ENCODE measurements at places on chromosomes 16 and 17.
A peak's percentile ranks its signal among the peaks of the same experiment; 100 is the strongest.

DNA sequence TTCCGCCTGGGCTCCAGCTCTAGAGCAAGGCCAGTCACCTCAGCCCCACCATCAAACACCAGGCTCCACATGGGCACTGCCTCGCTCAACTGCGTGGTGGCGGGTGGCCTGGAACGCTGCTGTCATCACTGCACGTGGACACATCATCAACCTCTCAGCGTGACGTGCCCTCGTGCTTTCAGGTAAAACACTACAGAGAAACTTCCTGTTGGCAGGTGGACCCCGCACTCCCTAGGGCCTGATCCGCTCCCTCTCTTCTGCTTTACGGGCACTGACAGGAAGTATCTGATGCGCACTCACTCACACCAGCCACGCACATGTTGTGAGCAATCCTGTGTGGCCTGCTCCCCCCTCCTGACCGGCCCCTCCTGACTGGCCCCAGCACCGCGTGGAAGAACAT, 87.4 kb downstream of the ANKRD11 start:
- DNase-seq, result no peak

GRCh38 chr17:74259667-74260524, 14.1 kb upstream of the DNAI2 start:
- DNase-seq, result no peak

DNA sequence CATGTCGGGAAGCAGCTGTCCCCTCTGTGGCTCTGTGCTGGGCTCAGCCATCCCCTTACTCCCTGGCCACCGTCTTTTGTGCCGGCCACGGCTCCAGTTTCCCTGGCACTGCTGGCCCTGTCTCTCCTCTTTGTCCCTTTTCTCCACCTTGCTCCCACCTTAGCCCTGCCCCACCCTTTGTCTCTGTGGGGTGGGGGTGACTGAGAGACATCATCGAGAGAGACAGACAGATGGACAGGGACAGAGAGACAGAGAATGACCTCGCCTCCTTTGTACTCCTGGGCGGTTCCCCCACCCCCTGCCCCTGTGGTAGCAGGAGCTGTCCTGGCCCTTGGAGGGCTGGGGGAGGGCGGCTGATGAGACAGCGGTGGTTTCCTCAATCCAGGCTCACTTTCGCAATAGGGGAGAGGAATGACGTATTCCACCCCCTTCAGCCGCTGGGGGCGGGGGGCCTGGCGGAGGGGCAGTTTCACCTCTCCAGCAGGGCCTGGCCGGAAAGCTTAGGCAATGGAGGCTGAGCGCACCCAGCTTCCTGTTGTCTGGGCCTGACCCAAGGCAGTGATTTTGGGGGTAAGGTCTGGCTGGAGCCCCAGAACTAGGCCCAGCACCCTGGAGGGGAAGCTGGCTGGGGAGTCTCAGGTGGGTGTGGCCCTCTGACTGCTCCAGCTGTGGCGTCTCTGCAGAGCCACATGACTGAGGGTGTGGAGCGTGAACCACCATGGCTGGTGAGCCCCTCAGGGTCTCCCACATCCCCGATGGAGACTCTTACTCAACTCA, 7.3 kb downstream of the FMNL1 start:
- peak; percentile 98 for DNase-seq

- DNase-seq, result no peak
Measured at GRCh38 chr16:27226476-27226875, 23.1 kb downstream of the KDM8 start.

DNA sequence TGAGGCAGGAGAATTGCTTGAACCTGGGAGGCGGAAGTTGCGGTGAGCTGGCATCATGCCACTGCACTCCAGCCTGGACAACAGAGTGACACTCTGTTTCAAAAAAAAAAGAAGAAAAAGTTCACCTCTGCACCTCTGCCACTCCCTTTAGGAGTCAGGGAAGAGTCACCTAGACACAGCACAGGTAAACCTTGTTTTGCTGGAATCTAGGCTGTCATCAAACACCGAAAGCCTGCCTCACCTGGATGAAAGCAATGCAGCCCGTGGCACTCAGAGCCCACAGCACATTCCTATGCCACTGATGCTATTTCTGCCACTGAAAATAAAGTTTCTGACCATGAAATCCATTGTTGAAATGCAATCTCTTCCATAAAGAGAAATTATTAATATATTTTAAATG, 22.2 kb downstream of the CFAP52 start:
- no peak for DNase-seq

GRCh38 chr17:14901376-14901775, 363.8 kb downstream of the PMP22 start:
- no peak for DNase-seq

DNA sequence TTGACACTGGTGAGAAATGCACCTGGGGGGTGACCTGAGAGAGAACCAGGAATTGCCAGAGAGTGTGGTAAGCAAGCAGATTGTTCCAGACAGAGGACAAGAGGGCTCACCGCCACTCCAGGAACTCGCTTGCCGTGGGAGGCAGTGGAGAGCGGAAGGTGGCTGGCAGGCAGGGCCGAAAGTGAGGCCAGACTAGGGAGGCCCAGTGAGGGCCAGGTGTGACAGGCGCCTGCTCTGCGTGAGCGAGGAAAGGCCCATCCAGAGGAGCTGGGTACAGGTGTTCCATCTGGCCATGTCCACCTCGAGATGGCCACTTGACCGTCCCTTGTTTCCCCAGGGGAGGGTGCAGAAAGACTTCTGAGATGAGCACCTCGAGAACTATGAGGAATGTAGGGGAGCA, 11.9 kb upstream of the MYO15B start:
- DNase-seq, result no peak

GRCh38 chr16:54933281-54934011, 2.8 kb downstream of the IRX5 start:
- no peak for DNase-seq

DNA sequence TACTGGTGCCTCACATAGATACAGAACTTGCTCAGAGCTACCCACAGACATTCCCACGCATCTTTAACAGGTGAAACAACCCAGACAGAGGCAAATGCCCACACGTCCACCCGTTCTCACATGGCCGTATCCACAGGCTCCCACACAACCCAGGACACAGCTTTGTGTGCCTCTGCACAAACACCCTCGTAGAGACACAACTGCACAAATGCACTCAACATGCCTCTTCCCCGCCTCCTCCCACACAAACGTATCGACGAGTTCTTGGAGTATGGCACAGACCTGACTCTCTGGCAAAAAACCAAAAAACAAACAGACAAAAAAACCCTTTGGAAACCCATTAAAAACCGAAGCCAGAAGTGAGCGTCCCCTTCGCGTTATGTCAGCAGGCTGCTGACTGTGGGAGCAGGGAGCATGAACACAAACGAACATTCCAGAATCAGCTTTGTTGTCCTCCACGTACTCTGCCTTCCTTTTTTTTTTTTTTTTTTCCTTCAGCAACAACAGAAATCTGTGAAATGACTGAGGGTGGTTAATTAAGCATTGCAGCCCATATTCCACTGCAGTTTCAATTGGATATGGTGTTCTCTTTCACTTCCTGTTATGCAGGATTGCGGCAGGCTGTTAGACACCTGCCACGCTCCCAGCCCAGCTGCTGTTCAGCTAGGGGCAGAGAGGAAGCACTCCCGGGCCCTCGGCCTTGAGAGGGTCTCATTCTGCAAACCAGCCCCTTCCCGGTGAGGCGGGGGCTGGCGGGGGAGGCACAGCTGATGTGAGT, 313.7 kb downstream of the MAF start:
- no peak for DNase-seq

- DNase-seq, result no peak
Measured at GRCh38 chr17:80876950-80877728, 114.5 kb upstream of the CHMP6 start.

- DNase-seq, result peak; percentile 58
Measured at GRCh38 chr16:2768403-2769089, 8.5 kb downstream of the ELOB start.

GRCh38 chr17:70938336-70938735, 769.0 kb downstream of the KCNJ2 start:
- DNase-seq, result no peak

DNA sequence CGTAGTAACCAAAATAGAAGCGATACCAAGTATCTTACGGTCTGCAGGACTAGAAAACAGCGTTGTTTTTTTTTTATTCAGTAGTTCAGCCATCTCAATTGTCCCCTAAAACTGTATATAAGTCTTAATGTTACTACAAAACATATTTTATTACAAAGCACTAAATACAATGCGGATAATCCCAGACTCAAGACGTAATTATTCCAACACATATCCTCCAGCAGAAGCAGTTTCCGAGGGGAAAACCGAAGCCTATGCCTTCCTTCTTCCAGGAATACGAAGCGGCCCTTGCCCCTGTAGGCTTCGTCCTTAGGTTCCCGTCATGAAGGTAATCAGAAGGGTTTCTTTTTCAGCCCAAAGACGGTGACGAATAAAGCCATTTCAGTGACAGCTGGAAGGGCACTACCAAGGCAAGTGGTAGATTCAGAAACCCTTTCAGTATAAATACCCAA, 2.3 kb downstream of the TMEM107 start:
- DNase-seq, result no peak

DNA sequence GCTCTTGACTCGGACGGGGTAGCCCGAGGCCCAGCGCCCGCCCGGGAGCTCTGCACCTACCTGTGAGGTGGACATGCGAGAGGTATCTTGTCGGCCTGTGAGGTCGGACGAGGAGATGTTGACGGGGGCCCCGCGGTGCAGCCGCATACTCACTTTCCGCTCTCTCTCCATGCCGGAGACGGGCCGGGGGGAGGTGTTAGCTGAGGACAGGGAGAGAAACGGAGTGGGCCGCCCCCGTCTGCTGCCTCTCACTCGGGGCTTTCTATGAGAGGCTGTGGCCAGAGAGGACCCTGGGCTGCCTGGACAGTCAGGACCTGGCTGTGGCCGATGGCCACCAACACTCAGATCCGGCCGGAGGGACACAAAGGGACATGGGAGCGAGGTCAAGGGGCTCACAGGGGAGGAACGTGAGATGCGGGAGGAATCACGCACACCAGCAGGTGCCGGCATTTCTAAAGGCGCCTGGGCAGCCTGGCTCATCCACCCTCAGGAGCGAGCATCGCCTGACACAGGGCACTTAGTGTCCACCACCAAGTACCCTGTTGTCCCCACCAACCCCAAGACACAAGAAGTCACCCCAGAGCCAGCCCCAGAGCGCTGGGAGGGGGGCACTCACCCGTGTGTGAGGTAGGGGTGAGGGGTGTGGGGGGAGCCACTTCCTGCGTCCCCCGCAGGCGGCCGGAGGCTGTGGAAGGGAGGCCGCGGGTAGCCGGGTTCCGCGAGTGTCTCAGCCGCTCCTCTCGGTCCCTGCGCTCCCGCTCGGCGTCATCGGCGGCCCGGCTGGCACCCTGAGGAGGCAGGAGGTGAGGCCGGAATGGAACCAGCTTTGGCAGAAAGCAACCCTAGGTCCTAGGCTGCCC, 20.2 kb downstream of the SLC16A3 start:
- DNase-seq, result no peak

GRCh38 chr16:11671676-11672075, 3.4 kb downstream of the SNN start:
- DNase-seq, result no peak

GRCh38 chr17:17557796-17558195, 33.7 kb downstream of the PEMT start:
- no peak for DNase-seq

DNA sequence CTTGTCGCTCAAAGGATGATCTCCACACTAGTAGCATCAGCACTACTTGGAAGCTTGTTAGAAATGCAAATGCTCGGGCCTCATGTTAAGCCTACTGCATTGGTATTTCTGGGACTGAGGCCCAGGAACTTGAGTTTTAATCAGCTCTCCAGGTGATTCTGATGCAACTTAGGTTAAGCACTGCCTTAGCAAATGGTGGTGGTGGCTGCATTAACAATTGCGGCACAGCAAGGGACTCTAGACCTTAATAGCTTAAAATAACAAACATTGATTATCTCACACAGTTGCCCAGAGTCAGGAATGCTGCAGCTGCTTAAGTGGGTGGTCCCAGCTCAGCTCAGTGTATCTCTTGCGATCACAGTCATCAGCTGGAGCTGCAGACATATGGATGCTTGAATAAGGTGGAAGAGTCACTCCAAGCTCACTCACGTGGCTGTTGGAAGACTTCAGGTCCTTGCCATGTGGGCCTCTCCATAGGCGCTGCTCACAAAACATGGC, 25.8 kb downstream of the HS3ST3A1 start:
- DNase-seq, result no peak

GRCh38 chr17:37527249-37527851, 37.7 kb downstream of the DUSP14 start:
- peak; percentile 64 for DNase-seq

DNA sequence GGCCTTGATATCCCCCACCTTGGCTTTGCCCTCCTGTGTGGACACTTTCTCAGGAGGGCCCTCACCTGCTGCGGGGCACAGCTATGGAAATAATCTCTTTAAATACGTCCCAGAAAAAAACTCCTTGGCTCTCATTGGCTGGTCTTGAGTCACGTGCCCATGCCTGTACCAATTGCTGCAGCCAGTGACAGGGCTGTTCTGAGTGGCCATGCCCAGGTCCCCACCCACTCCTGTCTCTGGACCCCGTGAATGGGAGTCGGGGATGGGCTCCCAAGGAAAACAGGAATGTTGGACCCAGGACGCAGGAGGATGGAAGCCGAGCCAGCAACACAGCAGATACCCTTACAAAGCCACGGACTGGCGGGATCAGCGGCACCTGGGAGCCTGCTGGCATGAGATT, 53.1 kb upstream of the CDR2 start:
- no peak for DNase-seq

DNA sequence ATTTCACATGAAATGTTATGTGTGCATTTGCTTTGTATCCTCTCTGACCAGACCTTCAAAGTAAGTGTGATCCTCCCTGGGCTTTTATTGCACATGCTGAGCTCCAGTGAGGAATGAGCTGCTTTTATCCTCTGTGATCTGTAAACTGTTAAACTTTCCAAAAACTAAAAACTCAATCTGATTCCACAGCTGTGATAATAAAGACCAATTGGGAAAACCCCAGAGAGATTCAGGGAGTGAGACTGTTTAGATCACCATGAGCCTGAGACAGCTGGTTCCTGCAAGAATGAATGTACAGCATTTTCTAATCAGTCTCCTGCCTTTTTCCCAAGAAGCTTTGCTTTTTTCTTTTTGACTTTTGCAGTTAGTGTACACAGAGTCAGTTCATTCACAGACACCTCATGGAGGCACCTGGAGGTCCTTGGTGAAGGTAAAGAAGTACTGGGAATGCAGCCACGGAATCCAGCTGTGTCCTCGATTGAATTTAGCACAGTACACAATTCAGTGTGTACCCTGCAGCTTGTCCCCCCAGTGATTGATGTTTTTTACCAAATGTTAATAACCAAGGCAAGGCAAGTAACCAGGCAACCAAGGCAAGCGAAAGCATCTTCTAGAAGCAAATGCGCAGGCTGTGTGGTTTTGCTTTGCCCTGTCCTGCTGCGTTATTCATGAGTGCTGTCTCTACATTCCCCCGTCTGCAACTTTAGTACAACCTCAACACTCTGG, 182.6 kb downstream of the LGALS9B start:
- peak; percentile 65 for DNase-seq

GRCh38 chr17:31631766-31632165, 227.3 kb downstream of the COPRS start:
- DNase-seq, result peak; percentile 40

- no peak for DNase-seq
Measured at GRCh38 chr16:24822974-24823373, 22.8 kb upstream of the SLC5A11 start.

Measured in fibroblast of villous mesenchyme (primary cell).